Activated CD4-positive, CD25-positive, alpha-beta regulatory T cell (primary cell): ENCODE measurements at places on chromosomes 7 and 10.

- no peak for DNase-seq
Observed at GRCh38 chr10:110010486-110011378, 2.9 kb downstream of the ADD3 start.

DNA sequence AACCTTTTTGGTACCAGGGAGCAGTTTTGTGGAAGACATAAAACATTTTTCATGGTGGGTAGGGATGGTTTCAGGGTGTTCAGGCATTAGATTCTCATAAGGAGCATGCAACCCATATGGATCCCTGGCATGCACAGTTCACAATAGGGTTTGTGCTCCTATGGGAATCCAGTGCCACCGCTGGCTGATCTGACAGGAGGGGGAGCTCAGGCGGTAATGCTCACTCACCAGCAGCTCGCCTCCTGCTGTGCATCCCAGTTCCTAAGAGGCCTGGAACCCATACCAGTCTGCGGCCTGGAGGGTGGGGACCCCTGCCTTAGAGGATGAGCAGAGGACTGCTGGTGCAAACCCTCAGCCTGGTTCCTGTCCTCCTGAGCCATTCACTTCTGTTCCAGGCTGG lies 561.7 kb downstream of the SDK1 start:
- DNase-seq: no peak

DNA sequence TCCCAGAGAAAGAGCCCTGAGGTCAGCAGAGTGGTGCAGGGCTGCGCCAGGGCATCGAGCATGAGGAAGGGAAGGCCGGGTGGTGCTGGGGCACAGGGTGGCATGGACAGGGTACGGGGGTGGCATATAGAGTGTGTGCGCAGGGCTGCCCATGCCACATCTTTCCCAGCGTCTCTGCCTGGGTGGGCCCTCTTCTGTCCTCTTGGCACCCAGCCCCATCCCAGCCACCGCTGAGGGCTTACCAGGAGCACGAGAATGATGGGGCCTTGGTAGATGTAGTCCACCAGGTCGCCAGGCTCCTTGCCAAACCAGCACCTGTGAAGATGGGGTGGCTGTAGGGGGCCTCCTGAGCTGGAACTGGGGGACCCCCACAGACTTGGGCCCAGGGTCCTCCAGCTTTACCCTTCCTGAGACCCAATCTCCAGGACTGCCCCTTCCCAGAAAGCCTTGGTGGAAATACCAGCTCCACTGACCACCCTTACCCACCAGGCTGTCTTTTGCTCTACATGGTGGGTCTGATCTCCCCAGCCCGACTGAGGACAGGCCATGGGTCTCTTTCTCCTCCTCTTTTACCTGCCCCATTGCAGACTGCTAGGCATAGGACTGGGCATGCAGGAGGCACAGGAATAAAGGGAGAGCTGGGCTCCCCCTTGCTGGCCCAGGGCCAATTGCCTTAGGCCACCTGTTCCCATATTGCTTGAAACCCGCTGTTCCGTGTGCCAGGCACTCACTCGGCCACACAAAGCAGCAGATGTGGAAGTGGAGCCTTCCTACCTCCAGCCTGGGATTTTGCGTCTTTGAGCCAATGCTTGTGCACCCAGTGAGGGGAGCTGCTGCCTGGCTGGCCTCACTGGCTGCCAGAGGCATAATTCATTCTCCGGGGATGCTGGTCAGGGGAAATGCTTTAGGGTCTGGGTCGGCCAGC lies 21.7 kb downstream of the CRHR2 start:
- no peak for DNase-seq

DNA sequence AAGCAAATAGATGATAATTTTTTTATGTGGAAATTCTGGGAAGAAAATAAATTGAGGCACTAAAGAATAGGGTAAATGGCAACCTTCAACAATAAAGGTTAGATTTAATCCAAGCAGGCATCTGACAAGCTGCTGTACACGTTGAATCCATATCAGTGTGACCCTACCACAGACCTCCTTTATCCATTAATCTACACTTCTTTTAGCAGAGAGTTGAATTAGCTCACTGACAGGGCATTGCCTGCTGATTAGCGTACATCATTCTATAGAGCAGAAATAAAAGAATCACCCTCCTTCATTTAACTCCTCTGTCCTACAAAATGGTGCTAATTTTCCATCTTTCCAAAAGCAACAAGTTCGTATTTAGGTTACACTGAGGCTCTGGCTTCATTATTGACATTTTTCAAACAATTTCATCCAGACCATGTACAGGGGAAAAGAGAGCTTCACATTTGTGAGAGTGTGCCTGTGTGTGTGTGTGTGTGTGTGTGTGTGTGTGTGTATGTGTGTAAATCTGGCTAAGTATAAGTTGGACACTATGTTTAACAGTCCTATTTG lies 356.0 kb downstream of the TFEC start:
- DNase-seq: no peak

DNA sequence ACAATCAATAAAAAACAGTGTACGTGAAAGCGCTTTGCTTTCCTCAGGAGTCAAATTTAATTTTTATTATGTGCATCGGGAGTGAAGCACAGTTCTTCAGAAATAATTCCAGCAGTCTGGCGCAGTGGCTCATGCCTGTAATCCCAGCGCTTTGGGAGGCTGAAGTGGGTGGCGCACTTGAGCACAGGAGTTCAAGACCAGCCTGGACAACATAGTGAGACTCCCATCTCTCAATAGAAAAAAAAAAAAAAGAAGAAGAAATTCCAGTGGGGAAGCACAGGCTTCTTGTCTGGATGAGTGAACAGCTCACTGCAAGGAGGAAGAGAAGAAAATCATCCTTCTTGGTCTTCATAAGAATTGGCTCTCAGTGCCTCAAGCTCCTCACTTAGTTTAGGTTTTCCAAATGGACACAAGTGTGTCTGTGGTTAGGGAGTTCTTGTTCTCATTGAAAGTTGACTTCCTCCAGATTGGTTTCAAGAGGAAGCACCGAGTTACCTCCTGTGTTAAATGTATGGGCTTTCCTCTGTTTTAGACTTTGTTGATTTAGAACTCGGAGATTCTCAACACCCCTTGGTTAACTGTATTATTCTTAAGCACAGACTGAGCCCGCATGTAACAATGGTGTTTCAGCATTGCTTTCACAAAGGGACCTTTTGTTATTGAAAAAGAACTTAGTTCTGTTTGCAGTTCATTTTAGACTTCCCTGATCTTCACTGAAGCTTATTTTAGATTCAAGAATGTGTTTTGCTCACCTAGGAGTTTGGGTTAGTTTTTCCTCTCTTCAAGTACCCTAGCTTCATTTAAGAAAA lies 28.0 kb downstream of the LMTK2 start:
- DNase-seq: no peak

DNA sequence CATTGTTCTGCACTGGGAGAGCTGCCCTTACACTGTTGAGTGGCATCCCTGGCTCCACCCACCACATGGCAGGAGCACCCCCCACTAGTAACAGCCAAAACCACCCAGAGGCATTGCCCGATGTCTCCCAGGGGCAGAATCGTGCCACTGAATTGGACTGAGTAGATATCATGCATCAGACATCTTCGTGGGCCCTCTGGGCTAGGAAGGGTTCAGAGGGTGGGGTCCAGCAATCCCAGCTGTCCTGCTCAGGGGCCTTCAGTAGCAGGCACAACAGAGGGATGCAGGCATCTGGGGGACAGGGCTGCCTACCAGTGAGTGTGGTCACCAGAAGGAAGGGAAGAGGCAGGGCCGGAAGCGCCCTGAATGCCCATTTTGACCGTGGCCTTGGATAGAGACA lies 119.7 kb upstream of the PPP2R2D start:
- no peak for DNase-seq

- DNase-seq: no peak
Observed at GRCh38 chr7:142172932-142173331, 61.4 kb downstream of the MGAM2 start.
